ENCODE measurements at places on chromosomes 5 and 9.

DNA sequence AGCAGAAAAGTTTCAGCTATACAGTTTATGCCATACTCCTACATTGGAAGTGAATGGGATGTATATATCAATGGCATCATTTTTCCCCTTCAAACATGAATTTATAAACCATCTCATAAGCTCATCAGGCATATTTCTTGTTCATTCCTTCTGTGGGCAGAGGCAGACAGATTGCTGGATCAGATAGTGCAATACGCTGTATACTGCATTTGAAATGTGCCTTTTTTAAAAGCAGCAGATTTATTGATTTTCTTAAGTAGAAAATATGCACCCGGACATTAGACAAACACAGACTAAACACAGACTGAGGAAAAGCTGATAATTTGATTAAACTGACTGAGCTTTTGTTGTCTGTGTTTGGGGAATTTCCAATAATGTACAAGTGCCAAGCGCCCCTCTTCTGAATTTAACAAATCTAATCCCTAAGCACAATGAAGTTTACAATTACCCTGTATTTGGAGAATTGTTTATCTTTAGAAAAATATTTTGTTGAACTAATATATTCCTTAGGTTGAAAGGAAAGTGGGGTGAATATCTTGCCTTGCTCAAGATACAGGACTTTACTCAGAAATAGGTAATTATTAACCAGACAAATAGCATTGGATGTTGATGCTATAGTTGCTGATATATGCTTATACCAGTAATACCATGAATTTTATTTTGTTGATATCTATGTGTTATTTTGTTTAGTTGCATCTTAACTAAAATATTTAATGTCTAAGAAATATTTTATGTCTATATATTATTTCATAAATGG, 566.6 kb upstream of the MEF2C start:
- no peak for DNase-seq

DNA sequence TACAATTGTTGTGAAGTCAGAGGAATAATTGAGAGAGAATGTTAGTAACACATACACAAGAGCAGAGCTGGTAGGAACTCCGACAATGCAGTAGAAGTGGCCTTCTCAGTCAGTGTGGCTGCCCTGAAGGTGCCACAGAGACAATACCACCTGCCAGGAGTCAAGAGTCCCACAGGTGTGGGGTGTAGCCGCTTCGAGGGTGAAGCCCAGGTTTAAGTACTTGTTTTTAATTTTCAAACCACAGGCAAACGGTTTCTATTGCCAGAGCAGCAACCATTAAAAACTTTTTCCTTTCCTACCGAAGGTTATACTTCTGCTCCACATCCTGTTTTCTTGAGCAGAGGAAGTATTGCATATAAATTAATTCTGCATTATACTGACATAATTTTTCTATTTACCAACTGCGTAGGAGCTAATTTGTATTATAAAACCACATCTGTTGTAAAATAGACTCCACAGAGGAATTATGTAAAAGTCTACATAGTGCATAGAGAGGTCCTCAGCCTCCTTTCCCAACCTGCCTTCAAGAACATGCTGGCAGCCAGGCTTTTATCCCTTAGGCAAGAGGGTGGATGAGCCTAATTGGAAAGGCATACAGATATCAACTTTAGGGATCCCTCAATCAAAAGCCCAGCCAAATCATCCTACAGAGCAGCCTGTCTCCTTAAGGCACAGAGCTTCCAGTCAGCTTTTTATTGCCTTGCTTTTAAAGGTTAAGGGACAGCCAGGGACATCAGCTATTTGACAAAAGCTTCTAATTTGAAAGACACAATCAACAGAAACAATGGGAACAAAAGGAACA, 12.9 kb upstream of the ACTBL2 start:
- no peak for DNase-seq

GRCh38 chr9:1554081-1555035, 460.8 kb upstream of the SMARCA2 start:
- DNase-seq = no peak

GRCh38 chr9:89519366-89519805, 21.5 kb upstream of the SEMA4D start:
- peak; percentile 21 for DNase-seq

GRCh38 chr5:107631805-107632362, 38.9 kb downstream of the EFNA5 start:
- no peak for DNase-seq

- DNase-seq = no peak
These were observed 35.2 kb downstream of the ARHGAP26 start for GRCh38 chr5:142805339-142805738.

DNA sequence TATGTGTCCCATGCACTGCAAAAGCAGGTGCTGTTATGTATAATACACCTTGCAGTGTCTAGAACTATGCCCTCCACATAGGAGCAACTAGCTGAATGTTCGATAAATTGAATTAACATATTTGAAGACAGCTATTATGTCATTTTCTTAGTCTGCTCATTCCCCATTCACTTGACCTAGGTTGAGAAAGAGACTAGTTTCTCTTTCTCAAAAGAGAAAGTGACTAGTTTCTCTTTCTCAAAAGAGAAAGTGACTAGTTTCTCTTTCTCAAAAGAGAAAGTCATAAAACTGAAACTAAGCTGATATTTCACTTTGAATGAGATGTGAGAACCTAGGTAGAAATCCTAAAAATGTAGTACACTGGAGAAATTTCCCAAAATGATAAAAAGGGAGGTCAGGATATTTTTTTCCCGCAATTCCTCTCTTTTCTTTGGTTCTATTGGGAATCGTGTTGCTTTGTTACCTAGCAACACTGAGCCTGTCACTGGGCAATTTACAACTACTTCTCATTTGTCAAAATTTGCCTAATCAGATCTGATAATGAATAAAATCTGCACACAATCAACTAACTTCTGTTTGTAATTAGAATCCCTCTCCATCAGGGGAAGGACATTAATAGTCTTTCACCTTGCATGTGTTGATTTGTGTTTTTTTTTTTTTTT, 132.0 kb upstream of the GRIA1 start:
- DNase-seq = no peak

DNA sequence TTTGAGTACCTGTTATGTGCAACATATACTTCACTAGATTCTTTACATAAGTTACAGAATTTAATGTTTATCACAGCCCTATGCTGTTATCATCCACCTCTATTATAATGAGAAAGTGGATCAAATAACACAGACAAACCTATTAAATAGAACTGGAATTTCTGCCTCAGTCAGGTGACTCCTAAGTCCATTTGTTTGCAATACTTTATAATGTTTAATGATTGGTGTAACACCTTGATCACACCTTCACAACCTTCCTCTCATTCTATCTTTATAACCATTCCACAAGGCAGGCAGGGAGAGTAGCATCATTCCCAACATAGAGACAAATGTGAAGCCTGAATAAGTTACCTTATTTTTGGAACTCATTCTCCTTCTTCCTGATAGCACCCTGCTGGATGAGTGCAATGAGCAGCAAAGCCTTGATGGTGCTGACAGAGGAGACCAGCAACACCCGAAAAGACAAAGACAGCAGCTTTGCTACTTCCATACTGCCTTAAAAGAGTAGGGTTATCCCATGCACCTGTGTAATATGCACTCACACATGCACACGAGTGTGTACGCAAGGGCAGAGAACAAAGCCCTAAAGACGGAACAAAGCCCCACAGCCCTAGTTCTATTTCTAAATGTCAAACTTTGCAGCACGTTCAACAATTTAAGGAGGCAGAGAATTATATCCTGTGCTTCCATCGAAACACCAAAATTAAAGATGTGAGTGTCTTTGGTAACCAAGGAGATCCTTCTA, 30.5 kb downstream of the SERINC5 start:
- DNase-seq = no peak

GRCh38 chr5:16918156-16918555, 17.9 kb downstream of the MYO10 start:
- DNase-seq = peak; percentile 39

- peak; percentile 78 for DNase-seq
These were observed 2.9 kb upstream of the PTGER4 start for GRCh38 chr5:40676613-40677343.

DNA sequence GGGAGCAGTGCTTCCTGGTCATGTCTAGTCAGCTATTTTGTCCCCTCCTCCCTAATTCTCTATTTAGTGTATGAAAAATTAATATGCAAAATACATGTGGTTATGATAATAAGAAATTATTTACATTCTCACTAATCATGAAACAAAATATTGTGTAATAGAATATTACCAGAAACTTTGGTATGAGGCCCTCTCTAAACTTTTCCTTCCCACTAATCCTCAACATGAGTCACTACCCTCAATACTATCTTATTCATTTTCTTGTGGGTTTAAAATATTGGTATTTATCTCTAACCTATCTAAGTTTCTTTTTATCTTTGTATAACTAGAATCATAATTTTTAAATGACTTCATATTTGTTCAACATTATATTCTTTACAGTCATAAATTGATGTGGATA, 545.9 kb upstream of the PTPRD start:
- DNase-seq = no peak

DNA sequence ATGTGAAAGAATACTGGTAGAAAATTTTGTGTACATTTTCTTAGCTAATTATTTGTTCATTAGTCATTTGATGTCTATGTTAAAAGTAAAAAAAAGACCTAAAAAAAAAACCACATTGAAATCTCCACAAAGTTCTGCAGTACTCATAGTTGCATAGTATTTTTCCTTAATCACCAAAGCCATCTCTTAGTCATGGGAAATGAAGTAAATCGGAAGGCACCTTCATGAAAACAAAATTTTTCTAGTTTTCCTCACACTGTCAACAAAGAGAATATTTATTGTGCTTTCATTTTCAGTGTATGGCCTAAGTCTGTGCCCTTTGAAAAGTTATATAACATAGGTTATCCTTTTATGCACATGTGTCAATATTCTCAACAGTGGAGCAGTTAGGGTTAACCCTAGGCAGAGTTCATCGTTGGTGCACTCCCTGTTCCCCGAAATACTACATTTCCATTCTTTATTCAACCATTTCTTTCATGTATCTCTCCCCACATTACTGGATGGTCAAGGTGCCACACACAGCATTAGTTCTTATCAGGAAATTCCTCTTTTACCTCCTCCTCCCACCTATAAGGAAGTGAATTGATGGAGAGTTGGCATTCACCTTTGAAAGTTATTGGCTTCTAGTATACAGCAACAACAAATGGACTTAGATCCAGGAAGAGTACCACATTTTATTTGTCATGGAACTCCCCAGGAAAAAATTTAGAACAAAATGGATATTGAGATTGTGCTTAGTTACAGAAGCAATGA, 93.1 kb downstream of the NUDT12 start:
- DNase-seq = peak; percentile 68

- peak; percentile 54 for DNase-seq
These were observed 5.4 kb downstream of the IPPK start for GRCh38 chr9:92664394-92665152.

- DNase-seq = peak; percentile 96
These were observed 595 bp downstream of the PDLIM7 start for GRCh38 chr5:177496727-177497291.

DNA sequence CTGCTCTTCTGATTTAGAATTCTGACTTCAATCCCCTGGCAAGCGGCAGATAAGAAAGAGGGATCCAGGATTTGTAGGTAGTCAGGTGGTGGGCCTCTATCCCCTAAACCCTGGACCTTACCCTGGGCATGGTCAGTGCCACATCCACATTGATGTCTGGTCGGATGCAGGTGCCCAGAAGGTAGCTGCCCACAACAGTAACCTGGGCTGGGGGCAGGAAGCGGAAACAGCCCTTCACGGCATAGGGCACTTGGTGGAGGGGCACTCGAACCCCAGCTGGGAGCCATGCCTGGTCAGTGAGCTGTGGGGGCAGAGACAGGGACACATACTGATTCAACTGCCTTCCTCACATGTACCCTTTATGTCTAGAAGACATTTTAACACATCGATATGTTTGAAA, 3.8 kb downstream of the NOL6 start:
- DNase-seq = no peak

GRCh38 chr9:114606597-114607207, 4.4 kb upstream of the TMEM268 start:
- peak; percentile 92 for DNase-seq

- DNase-seq = peak; percentile 45
These were observed 369 bp downstream of the OCLN start for GRCh38 chr5:69492923-69493395.

DNA sequence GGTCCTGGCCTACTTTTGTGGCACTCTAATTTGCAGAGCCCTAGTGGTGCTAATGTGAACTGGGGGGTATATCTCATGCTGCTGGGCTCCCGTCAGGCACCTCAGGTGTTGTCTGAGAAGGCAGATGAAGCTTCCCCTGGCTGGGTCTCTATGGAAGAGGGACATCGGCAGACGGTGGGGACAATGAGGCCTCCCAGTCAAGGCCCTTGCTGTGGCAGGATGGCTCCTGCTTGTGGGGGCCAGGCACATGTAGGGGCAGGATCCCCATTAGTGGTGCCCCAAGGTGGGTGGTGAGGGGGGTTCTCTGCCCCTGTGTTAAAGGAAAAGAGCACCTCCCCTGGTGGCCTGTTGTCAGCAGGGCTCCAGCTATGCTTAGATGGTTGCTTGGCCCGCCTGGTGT, 192.8 kb upstream of the S1PR3 start:
- DNase-seq = no peak

DNA sequence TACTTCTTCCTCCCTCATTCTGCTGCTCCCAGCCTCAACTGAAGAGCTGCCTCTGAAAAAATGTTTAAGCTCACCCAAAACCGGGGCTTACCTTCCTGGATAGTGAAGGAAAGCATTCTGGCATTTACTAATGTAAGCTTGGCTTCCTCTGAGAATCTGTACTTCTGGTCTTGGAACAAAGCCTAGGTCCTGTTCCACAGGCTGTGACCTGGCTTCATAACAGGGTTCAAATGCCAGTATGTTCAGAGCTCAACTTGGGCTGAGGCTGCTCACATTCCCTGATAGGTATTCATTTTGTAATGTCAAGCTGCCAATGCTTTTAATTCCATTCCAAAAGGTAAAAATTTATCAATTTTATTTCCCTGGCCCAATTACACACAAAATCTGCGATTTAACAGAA, 411.7 kb upstream of the KCNN2 start:
- no peak for DNase-seq

DNA sequence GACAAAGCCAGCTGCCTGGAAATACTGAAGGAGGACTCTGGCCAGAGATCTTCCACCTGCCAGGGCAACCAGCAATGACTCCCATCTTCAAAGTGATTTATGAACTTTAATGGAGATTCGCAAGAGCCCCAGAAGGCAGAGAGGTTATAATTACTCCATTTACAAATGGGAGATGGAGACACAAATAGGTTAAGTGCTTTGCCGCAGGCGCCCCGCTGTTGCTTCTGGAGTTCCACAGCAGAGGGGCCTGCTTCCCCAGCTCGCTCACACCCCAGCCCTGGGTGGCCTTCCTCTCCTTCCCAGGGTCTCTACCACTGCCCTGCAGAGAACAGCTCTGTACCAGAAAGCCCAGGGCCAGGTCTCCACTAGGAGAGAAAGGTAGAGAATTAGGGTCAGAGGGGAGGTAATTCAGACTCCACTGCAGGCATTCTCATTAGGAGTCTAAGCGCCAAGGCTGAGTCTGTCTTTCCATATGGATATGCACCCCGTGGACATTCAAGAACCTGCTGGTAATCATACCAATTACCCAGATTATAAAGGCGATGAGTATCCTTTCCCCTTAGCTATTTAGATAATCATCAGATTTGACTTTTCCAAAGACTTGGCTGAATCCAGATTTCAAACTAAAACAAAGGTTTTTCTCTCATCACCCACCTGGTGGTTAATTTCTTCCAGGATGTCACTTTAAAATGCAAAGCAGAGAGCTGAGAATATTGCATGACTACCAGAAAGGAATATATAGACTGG, 157.6 kb upstream of the TUT7 start:
- DNase-seq = no peak

Data from GM23248 (cell line).